ENCODE measurements at places on chromosomes 1 and 21. TPM values are rescaled to one million over a fixed set of nuclear protein-coding genes. Genes with fewer than 3 reads are reported as not detected.

The ENTREP3 gene
- 48.0 TPM for total RNA-seq

The CD101 gene
- 0.73 TPM for total RNA-seq

DNA sequence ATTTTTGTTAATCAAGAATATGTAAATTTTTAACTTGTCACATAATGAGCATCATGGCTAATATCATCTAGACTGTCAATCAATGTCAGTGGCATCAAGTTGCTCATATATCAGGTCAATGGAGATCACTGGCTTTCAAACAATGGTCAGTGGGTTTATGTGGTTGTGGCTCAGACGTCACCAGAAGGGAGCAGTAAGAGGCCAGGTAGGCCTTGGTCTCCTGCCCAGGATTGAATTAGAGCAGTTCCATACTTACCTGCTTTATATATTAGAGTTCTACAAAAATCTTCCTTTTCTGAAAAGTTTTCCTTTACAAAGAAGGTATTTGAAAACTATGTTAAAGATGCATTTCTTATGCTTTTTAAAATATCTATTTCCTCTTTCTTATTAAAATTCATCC lies 206.3 kb upstream of the B3GALT2 start:
- no peak overlapping the region for H3K27ac ChIP-seq
- no peaks in the 10 kb centered on the region for H3K27me3 ChIP-seq
- H3K36me3 ChIP-seq, result no peaks in the 10 kb centered on the region
- no peak overlapping the region for H3K4me3 ChIP-seq

GRCh38 chr1:165138960-165139359 lies 217.6 kb downstream of the LMX1A start:
- H3K27ac ChIP-seq, result no peak overlapping the region
- H3K36me3 ChIP-seq, result no peaks in the 10 kb centered on the region
- no peak for DNase-seq
- peaks cover 44% of the 10 kb centered on the region for H3K27me3 ChIP-seq
- no peaks in the 10 kb centered on the region for H3K4me1 ChIP-seq
- H3K4me3 ChIP-seq, result no peak overlapping the region

GRCh38 chr1:151763990-151764389 lies 694 bp upstream of the MRPL9 start:
- H3K4me1 ChIP-seq, result no peaks in the 10 kb centered on the region
- H3K27me3 ChIP-seq, result no peaks in the 10 kb centered on the region
- H3K4me3 ChIP-seq, result peak overlapping the region; percentile 93
- H3K27ac ChIP-seq, result no peak overlapping the region
- no peak for DNase-seq

DNA sequence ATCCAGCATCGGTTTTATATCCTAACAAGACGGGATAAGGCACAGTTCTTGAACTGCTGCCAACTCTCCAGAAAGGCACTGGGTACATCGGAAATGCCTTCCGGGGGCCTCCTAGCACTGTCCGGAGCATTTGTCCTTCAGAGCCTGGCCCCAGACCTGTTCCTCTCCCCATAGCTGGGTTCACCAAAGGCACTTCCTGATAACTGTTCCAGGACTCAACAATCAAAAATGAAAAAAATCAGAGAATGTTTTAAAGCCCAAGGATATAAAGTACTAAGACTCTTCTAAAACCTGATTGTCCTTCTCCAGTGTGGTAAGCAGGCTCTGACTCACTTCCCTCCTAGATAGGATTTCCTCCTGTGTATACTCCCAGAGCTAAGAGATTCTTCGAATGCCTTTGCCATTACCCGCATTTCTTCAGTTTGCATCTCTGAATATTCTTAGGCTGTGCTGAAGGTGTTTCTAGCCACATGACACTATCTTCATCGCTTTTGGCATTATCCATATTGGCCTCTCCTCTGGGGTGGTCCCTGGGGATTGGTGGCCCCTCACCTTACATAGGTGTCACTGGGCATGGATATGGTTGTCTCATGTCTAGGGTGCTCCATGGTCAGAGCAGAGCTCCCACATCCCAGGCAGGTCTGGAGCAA lies 112.9 kb downstream of the ZBTB18 start:
- peak overlapping the region; percentile 12 for H3K27ac ChIP-seq
- DNase-seq, result peak; percentile 73
- H3K4me1 ChIP-seq, result peaks cover 10% of the 10 kb centered on the region
- H3K27me3 ChIP-seq, result no peaks in the 10 kb centered on the region

GRCh38 chr1:47378147-47378546 lies 37.9 kb upstream of the FOXE3 start:
- no peak overlapping the region for H3K4me3 ChIP-seq
- peaks cover 45% of the 10 kb centered on the region for H3K36me3 ChIP-seq
- no peaks in the 10 kb centered on the region for H3K27me3 ChIP-seq
- peaks cover 2% of the 10 kb centered on the region for H3K4me1 ChIP-seq

GRCh38 chr1:18602533-18603211 lies 28.0 kb upstream of the PAX7 start:
- peak; percentile 51 for DNase-seq
- H3K4me1 ChIP-seq, result no peaks in the 10 kb centered on the region
- peaks cover 64% of the 10 kb centered on the region for H3K27me3 ChIP-seq
- no peaks in the 10 kb centered on the region for H3K36me3 ChIP-seq

GRCh38 chr1:44590475-44590874 lies 83.8 kb downstream of the TMEM53 start:
- H3K4me3 ChIP-seq, result no peak overlapping the region
- H3K4me1 ChIP-seq, result no peaks in the 10 kb centered on the region
- DNase-seq, result no peak
- H3K27ac ChIP-seq, result no peak overlapping the region

GRCh38 chr1:94884507-94884906 lies 42.4 kb downstream of the CNN3 start:
- peak overlapping the region; percentile 69 for H3K27ac ChIP-seq
- peaks cover 6% of the 10 kb centered on the region for H3K4me1 ChIP-seq
- H3K36me3 ChIP-seq, result no peaks in the 10 kb centered on the region

DNA sequence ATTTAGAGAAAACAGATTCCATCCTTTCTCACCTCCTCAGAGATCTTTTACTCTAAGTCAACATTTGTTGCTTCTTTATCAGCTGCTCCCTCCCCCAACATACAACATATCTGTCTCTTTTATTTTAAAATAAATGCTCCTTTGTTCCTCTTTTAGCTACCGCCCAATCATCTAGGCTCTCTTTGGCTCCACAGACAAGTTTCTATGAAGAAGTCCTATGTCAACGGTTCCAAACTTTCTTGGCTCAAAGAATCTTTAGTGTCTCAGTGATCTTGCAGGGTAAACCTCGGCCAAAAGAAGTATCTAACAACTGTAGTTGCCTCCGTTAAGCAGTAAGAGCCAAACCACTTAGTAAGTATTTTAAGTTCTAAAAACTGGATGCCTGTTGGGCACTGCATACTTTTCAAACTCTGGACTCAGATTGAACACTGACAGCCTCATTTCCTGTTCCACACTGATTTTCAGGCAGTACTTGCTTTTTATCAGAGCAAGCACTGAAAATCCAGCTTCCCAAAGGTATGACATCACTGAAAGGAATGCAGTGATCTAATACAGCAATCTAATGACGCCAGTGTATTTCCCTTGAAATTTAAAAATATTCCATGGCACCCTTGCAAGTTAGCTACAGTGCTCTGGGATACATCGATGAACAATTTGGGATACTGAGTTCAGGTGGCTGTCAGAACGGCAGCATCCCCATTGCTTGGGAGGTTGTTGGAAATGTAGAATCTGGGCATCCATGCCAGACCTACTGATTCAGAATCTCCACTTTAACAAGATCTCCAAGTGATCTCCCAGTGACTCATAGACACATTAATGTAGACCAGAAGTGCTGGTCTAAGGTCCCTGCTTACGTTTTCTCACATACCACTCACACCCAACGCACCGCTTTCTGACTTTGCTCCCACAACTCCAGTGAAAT lies 26.8 kb downstream of the EGLN1 start:
- H3K27me3 ChIP-seq, result no peaks in the 10 kb centered on the region
- H3K4me1 ChIP-seq, result peaks cover 20% of the 10 kb centered on the region
- H3K4me3 ChIP-seq, result peak overlapping the region; percentile 9
- no peak for DNase-seq
- H3K27ac ChIP-seq, result peak overlapping the region; percentile 25

DNA sequence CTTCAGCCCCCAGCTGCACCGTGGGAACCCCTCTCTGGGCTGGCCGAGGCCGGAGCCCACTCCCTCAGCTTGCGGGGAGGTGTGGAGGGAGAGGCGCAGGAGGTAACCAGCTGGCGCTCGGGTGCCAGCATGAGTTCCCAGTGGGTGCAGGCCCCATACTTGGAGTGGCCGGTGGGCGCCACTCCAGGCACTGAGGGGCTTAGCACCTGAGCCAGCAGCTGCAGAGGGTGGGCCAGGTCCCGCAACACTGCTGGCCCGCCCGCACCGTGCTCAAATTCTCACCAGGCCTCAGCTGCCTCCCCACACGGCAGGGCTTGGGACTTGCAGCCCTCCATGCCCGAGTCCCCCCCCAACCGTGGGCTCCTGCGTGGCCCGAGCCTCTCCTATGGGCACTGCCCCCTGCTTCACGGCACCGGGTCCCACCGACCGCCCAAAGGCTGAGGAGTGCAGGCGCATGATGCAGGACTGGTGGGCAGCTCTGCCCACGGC lies 47.2 kb downstream of the LRRC53 start:
- no peak for DNase-seq
- no peaks in the 10 kb centered on the region for H3K36me3 ChIP-seq
- no peak overlapping the region for H3K4me3 ChIP-seq
- no peak overlapping the region for H3K27ac ChIP-seq

- DNase-seq, result no peak
- H3K36me3 ChIP-seq, result peaks cover 57% of the 10 kb centered on the region
- no peak overlapping the region for H3K27ac ChIP-seq
- H3K27me3 ChIP-seq, result no peaks in the 10 kb centered on the region
- H3K4me3 ChIP-seq, result no peak overlapping the region
- peaks cover 15% of the 10 kb centered on the region for H3K4me1 ChIP-seq
Observed at GRCh38 chr1:8649027-8649426, 168.4 kb downstream of the RERE start.

DNA sequence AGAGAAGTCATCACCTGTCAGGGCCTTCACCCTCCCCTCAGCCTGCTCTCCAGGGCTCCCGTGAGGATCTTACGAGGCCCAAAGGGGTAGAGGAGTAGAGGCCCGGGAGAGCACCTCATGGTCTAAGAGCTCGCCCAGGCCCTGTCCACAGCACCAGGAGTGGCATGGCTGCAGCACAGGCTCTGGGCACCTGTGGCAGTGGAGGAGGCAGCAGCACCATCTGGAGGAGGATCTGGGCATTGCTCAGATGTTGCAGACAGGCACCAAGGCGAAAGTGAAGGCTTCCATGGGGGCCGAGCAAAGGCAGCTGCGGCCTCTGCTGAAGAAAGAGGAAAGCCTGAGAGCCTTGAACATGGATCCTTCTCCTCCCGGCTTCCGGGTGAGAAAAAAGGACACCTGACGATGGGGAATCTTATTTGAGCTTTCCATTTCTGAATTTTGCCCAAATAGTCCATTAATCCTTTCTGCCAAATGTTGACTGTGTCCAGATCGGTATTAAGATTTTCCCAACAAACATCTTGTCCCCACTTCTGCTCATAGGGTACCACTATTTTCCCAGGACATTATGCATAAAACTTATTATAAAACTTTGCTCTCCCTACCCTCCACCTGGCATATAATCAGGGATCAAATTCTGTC lies 604.7 kb downstream of the PTPRC start:
- H3K36me3 ChIP-seq, result no peaks in the 10 kb centered on the region
- no peak overlapping the region for H3K27ac ChIP-seq
- DNase-seq, result peak; percentile 95

DNA sequence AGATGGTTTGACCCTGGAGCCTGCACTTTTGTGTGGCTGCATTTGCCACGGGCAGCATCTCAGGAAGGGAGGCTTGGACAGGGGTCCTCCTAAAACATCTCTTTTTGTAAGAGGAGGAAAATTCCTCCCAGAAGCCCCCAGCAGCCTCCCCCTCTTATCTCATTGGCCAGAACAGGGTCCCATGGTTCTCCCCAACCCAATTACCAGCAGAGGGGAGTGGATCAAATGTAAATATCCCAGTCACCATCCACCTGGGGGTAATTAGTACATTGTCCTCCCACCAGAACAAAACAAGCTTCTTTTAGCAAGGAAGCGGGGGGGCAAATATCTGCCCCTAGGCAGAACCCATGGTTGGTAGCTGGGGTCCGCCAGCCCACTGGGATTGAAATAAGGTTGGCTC lies 44.7 kb upstream of the TENT5B start:
- H3K4me3 ChIP-seq, result no peak overlapping the region
- H3K36me3 ChIP-seq, result no peaks in the 10 kb centered on the region
- no peaks in the 10 kb centered on the region for H3K27me3 ChIP-seq
- peak overlapping the region; percentile 16 for H3K27ac ChIP-seq
- DNase-seq, result no peak
- H3K4me1 ChIP-seq, result peaks cover 4% of the 10 kb centered on the region

- H3K27ac ChIP-seq, result peak overlapping the region; percentile 87
- H3K4me3 ChIP-seq, result no peak overlapping the region
- peaks cover 10% of the 10 kb centered on the region for H3K27me3 ChIP-seq
- no peaks in the 10 kb centered on the region for H3K4me1 ChIP-seq
- DNase-seq, result no peak
Observed at GRCh38 chr1:48644190-48644900, 132.3 kb downstream of the BEND5 start.

- DNase-seq, result peak; percentile 0
- H3K36me3 ChIP-seq, result no peaks in the 10 kb centered on the region
- H3K4me1 ChIP-seq, result no peaks in the 10 kb centered on the region
Observed at GRCh38 chr1:93798291-93798690, 80.7 kb downstream of the DNTTIP2 start.

GRCh38 chr1:106360252-106360651 lies 696.2 kb upstream of the PRMT6 start:
- no peaks in the 10 kb centered on the region for H3K27me3 ChIP-seq
- no peaks in the 10 kb centered on the region for H3K4me1 ChIP-seq
- no peak overlapping the region for H3K4me3 ChIP-seq
- H3K27ac ChIP-seq, result no peak overlapping the region
- DNase-seq, result no peak

DNA sequence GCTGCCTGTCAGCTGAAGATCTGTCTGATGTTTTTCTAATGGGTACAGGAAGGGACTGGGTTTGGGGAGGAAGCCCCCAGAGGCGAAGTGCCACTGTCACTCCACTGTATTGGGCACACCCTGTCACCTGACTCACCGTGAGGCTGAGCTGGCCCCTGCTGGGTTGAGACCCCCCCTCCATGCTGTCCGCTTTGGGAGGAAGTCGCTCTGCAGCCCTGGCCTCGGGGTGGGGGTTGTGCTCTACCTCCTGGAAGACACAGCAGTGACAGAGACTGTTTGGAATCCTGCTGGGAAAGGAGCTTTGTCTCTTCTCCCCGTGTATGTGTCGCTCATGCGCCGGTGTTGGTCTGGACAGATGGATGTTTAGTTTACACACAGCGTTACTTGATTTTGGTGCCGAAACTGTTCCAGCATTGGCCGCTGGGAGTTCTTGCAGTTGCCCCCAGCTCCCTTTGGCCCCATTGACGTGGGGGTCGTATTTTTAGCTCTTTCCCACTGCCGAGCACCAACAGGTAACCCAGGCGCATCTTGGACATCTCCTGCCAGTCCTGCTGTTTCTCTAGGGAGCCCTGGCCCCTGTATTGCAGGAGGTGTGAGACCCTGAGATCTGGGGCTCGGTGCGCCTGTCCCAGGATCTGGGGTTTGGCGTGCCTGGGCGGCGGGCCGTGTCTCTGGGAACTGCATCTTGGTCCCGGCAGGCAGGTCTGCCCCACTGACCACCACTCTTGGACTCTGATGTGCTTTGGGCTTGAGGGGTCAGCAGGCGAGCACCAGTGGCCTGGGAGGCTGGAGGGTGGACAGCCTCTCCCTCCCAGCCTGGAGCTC lies 30.3 kb downstream of the SLX9 start:
- no peaks in the 10 kb centered on the region for H3K4me1 ChIP-seq
- H3K36me3 ChIP-seq, result peaks cover 25% of the 10 kb centered on the region
- H3K27ac ChIP-seq, result peak overlapping the region; percentile 53
- no peaks in the 10 kb centered on the region for H3K27me3 ChIP-seq
- H3K4me3 ChIP-seq, result no peak overlapping the region
